ENCODE measurements at places on chromosomes 5 and 9.
A peak's percentile ranks its signal among the peaks of the same experiment; 100 is the strongest.

- no peak for DNase-seq
Observed at GRCh38 chr5:133035224-133035623, 8.9 kb upstream of the ZCCHC10 start.

GRCh38 chr5:179568721-179569120 lies 18.4 kb downstream of the RUFY1 start:
- no peak for DNase-seq

GRCh38 chr5:37735649-37736347 lies 104.0 kb downstream of the GDNF start:
- DNase-seq: no peak

GRCh38 chr5:26807231-26808199 lies 230.9 kb downstream of the CDH9 start:
- DNase-seq: no peak

- DNase-seq: no peak
Observed at GRCh38 chr5:120139039-120139438, 325.1 kb upstream of the PRR16 start.

- DNase-seq: no peak
Observed at GRCh38 chr5:14254686-14255085, 111.5 kb downstream of the TRIO start.

DNA sequence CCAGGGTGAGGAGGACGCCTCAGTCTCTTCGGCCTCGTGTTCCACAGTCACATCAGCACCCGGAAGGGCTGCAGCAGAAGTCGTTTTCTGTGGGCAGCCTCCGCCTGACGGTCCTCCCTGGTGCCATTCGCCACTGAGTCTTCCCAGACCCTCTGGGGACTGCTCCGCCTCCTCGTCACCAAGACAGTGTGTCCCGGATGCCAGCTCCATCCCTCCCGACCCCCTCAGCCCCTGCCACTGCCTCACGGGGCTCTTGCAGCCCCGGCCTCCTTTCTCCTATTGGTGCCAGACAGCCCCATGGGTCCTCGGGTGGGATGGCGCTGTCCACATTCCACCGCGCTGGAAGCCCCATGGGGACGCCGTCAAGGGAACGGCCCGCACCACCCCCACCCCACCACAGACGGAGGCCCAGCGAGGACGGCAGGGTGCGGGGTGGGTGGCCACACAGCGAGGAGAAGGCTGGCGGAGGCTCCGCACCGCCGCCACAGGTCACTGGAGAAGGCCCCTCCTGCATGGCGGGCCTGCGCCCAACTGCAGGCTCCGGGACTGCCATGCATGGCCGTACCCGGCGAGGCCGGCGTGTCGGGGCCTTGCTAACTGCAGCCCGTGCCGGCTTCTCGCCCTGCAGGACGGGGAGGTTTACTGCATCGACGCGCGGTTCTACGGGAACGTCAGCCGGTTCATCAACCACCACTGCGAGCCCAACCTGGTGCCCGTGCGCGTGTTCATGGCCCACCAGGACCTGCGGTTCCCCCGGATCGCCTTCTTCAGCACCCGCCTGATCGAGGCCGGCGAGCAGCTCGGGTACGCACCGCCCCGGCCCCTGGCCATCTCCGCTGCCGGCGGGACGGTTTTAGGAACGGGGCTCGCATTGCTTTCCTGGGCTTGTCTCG lies 43.6 kb upstream of the CACNA1B start:
- DNase-seq: no peak

GRCh38 chr9:110207071-110207641 lies 803 bp downstream of the C9orf152 start:
- no peak for DNase-seq

DNA sequence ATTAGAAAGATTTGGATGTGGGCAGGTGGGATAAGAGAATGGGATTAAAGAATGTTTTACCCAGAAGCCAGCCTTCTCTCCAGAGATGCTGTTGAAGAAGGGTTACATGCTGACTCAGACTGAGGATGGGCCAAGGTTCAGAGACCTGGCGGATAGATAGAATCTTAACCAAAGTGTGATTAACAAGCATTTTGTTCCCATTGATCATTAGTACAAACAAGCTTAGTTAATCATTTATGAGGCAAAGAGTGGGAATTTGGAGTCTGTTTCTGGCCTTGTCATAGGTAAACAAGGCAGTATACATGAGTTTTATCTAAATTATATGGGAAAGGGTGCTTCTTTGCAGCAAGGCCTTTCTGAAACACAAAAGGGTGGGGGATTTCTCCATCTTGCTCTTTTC lies 20.8 kb upstream of the DTWD2 start:
- no peak for DNase-seq

DNA sequence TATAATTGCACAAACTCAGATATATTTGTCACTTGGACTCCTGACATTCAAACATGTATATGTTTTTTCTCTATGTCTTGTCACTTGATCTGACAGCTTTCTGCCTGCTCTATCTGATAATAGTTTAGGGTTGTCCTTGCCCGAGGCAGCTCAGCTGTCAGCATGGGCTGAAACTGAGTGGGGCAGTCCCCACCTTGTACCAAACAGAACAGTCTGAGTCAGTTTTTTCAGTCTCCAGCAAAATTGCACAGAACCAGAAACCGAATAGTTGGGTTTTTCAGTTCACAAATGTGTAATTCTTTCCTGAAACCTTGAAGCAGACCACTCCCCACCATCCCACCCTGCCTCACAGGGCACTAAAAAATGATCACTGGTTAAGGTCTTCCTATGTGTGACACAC lies 9.5 kb upstream of the HAND1 start:
- DNase-seq: peak; percentile 68

GRCh38 chr9:78053627-78054026 lies 22.0 kb upstream of the GNAQ start:
- DNase-seq: no peak

DNA sequence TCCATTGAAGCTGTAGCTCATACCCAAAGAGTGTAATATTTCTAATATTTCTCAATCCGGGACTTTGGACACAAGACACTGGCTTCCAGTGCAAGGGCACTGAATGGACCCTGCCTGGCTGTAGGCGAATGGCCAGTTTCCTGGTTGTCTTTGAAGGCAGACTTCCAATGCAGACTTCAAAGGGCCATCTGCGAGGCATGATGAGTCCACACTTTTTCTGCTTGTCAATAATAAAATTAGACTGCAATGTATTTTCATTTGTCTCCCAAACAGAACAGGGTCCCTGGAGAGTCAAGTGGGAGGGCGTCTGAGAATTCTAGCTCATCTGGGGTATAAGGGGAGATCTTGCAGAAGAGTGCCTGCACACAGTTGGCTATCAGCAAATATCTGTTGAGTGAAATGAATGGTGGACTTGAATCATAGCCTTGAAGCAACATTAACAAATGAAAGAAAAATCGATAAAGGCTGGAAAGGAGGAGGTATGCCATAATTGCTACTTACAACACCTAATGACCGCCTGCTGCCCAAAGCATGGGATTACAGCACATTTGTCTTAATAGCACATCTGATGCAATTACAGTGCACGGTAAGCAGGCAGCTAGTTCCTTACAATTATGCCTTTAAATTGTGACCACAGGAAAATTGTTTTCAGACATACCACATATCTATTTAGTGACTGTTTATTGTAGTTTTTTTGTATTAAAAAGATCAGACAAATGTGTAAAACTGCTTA lies 137.5 kb downstream of the ARHGEF28 start:
- no peak for DNase-seq

DNA sequence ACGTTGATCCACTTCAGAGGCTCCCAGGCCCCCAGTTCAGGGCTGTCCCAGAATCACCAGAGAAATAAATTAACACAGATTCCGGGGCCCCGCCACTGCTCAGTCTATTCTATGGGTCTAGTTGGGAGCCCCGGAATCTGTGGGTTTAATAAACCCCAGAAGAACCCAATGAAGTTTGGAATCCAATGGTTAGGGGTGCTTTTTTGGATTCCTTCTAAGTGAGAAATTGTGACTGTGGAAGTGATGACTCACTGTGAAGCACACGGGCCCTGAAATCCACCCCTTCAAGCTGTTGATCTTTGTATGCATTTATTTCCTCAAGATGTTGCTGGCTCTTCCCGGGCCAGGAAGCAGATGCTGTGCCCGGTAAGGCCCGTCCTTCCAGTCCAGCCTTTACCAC lies 57.3 kb upstream of the SLC28A3 start:
- DNase-seq: no peak

DNA sequence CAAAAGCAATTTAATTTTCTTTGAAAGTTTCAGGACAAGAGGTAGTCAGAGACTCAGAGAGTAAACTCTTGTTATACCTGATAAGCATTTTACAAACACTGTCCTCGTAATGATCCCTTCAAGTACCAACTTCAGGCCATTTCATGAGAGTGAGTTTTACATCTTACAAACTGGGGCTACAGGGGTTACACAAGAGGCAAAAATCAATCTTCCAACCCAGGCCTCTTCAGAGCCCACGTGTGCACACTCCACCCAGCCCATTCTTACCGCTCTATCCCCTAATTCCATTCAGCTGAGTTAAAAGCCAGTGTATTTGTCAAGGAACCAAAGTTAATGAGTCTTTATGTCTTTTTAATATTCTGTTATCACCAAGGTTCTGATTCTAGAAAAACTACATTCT lies 46.5 kb downstream of the PSMB7 start:
- DNase-seq: no peak

DNA sequence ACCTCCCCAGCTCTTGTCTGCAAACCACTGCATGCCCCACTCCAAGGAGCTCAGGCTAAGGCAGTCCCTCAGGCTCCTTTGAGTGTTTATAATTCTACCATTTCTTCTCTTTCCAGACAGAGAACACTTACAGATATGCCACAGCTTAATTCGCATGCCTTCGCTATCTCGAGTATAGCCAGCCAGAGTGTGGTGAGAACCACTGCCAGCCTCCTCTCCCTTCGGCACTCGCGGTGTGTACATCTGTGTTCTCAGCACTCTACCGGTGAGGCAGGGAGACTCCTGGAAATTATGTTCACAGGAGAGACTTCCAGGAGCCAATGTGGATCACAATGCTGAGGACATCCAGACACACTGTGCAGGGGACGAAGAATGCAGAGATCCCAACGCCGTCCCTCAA lies 143.7 kb upstream of the IRX1 start:
- DNase-seq: no peak

DNA sequence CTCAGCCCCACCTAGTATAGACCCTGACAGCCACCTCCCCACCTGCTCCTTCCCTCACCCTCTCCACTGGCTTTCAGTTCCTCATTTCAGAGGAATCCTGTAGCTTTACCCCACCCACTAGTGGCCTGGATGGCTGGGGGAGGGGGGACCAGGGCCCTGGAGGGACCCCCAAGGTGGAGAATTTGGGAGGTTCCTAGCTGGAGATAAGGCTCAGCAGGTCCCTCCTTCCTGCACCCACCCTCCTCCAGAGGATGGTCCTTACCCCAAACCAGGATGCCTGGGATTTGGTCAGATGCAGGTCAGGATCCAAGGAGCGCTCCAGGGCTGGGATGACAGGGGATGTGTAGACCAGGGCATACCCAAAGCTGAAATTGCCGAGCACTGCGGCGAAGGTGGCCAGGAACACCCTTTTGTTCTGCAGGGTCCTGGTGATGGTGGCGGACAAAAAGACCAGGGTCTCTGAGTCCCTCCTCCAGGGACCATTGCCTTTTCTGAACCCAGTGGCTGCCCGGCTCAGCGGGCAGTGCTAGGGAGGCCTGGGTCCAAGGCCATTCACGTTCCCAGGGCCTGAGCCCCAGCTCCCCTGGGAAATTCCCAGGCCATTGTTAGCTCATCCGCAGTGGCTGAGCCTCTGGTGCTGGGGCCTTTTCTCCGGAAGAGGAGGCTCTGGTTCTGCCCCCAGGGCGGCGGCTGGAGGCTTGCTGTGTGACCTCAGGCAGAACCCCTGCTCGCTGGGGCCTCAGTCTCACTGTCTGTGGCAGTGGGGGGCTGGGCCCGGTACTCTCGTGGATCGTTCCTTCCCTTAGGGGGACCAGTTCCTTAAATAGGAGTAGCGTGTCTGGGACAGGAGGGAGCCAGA lies 678 bp downstream of the SLC2A6 start:
- DNase-seq: no peak

- no peak for DNase-seq
Observed at GRCh38 chr5:148969291-148969690, 93.6 kb downstream of the SH3TC2 start.

Data from activated CD4-positive, alpha-beta T cell treated with anti-CD3 and anti-CD28 coated beads, Interleukin-2, amount 50 U/mL, for 48 hours (primary cell).